CD4-positive, alpha-beta T cell (primary cell): ENCODE measurements at places on chromosomes 5 and 9.
A peak's percentile ranks its signal among the peaks of the same experiment; 100 is the strongest.

GRCh38 chr5:142870532-142871362 lies 100.6 kb downstream of the ARHGAP26 start:
- H3K4me1 ChIP-seq = peaks cover 8% of the 10 kb centered on the region
- H3K27me3 ChIP-seq = no peaks in the 10 kb centered on the region
- no peak overlapping the region for H3K27ac ChIP-seq
- no peak overlapping the region for H3K4me3 ChIP-seq
- DNase-seq = no peak
- H3K36me3 ChIP-seq = peaks cover 2% of the 10 kb centered on the region

GRCh38 chr5:173964506-173964905 lies 24.5 kb upstream of the C5orf47 start:
- H3K27me3 ChIP-seq = no peaks in the 10 kb centered on the region
- DNase-seq = no peak
- no peak overlapping the region for H3K4me3 ChIP-seq

DNA sequence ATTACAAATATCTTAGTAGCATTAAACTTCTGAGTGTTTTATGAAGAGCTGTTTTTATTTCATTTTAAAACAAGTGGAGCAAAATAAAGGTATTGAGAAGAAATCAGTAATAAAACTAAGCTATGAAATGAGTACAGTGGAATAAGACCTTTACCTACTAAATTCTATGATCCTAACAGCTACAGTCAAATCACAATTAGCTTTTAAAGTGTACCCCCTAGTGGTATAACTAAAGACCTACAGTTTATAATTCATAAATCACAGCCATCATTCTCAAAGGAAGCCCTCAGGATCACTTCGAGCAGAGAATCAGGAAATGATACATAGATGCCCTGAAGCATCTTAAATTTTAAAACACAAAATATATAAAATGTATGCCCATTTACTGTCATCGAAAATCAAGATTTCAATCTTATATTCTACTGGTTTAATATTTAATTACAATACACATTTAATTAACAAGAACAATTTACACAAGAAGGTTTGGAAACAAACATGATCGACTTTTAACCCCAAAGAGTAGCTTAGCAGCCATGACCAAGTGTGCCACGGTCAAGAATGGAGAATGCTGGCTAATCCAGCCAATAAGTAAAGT lies 12.3 kb downstream of the CCNH start:
- H3K4me3 ChIP-seq = no peak overlapping the region
- H3K4me1 ChIP-seq = no peaks in the 10 kb centered on the region
- no peaks in the 10 kb centered on the region for H3K27me3 ChIP-seq
- H3K27ac ChIP-seq = no peak overlapping the region

GRCh38 chr5:107263387-107264018 lies 407.2 kb downstream of the EFNA5 start:
- no peaks in the 10 kb centered on the region for H3K4me1 ChIP-seq
- H3K27ac ChIP-seq = no peak overlapping the region
- H3K27me3 ChIP-seq = no peaks in the 10 kb centered on the region
- DNase-seq = no peak
- H3K4me3 ChIP-seq = no peak overlapping the region
- H3K36me3 ChIP-seq = no peaks in the 10 kb centered on the region

DNA sequence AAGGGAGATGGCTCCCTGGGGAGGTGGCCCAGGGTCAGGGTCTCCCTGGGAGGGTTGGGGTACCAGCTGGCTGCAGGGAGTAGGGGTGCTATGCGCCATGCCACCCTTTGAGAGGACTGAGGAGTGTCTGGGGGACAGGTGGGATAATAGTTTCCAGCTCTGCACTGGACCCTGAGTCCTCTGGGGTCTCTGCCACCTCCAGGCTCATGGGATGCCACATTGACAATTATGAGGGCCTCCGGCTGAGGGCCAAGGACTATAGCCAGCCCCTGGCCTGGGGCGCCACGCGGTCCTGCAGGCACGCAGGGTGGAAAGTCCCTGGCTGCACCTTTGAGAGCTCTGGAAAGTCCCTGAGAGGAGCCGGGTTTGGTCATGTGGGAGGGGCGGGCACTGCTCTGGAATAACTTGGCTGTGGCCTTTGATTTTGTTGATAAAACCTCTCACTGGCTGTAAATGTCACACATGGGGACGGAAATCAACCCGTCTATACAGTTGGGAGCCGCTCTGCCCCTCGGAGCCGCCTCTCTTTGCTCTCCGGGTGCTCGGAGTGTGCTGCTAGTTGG lies 16.0 kb downstream of the TRAF2 start:
- peak overlapping the region; percentile 95 for H3K27ac ChIP-seq
- H3K27me3 ChIP-seq = no peaks in the 10 kb centered on the region
- peak; percentile 94 for DNase-seq
- H3K36me3 ChIP-seq = peaks cover 45% of the 10 kb centered on the region
- peak overlapping the region; percentile 53 for H3K4me3 ChIP-seq
- H3K4me1 ChIP-seq = peaks cover 44% of the 10 kb centered on the region
